Activated effector memory CD4-positive, alpha-beta T cell treated with Interleukin-2 at 50 U/mL for 16 hours (primary cell): ENCODE measurements at places on chromosomes 5 and 9.
A peak's percentile ranks its signal among the peaks of the same experiment; 100 is the strongest.

DNA sequence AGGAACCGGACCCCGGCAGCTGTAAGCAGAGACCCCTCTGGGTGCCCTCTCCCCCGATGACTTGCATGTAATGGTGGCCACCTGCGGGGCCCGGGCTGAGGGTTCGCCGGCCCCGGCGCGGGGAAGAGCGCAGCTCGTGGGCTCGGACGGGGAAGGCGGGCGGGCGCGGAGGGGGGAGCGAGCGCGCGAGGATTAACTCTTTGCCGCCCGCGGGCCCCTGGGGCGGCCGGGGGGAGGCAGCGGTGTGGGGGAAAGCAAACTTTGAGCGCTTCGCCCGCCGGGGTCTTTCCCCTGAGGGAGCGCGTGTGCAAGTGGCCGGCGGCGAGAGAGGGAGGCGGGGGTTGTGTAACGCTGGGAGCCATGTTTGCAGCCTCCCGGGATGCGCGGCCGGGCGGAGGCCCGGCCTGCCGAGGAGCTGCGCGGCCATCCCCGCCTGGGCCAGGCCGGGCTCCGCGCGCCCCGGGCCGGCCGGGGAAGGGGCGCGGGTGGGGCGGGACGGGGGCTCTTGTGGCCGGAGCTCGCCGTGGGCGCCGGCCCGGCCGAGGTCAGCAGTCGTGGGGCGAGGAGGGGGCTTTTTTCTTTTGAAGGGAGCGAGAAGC, 547 bp downstream of the ANP32B start:
- peak; percentile 55 for DNase-seq

DNA sequence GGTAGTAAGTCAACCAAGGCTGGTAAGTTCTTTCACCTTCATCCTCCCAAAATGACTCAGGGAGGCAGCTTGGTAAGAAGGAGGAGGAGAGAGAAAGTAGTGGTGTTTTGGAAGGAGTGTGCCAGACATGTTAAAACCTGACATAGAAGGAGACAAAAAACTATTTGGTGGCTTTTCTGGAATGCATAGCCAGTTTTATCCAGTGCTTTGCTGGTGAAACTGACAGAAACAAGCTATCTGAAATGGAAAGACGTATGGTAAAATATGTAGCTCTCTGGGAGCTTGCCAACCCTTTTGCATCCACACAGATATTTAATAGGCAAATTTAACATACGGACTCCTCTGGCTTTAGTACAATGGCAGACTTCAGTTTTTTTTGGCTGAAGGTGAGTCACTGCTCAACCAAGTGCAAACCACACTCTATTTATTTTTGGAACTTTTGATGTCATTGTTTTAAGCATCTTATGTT, 45.4 kb downstream of the RAB14 start:
- no peak for DNase-seq

GRCh38 chr5:72555871-72556270, 48.7 kb upstream of the ZNF366 start:
- DNase-seq: no peak

- no peak for DNase-seq
Measured at GRCh38 chr9:27496135-27496504, 28.0 kb upstream of the IFNK start.

GRCh38 chr9:21305213-21305612, at the start of gene IFNA5:
TSS of gene IFNA5 (minus strand) at chr9:21305313. CDS start at chr9:21305256, 57 bp downstream.
- DNase-seq: no peak

DNA sequence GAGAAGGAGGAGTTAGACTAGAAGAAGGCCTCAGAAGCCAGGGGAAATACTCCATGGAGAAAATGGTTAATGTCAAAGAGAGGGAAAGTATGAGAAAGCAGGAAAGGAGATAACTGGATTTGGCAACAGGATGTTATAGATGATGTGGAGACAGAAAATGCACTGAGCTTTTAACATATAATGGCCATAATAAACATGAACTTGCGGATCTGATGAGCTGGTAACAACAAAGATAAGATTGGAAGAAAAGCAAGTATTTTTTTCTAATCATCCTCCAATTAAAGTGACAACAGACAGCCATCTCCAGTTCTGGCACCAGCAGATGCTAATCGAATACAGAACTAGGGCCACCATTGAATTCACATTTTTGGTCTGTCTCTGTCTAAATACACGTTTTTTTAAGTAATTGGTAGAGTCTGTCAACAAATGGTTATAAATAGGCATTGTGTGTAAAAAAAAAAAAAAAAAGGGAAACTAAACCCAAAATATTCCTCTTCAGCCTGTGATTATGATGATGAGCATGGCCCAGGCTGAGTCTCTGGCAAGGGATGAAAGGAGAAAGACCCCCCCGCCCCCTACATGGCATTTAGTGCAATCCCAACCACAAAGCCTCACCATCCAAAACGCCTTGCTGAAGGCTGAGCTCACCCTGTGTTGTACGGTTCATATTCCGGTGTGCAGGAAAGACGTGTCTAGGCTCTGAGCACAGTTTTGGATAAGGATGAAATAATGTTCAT, 149.5 kb upstream of the LHFPL2 start:
- no peak for DNase-seq
